Astrocyte of the spinal cord (primary cell): ENCODE measurements at places on chromosomes 7 and 10.

DNA sequence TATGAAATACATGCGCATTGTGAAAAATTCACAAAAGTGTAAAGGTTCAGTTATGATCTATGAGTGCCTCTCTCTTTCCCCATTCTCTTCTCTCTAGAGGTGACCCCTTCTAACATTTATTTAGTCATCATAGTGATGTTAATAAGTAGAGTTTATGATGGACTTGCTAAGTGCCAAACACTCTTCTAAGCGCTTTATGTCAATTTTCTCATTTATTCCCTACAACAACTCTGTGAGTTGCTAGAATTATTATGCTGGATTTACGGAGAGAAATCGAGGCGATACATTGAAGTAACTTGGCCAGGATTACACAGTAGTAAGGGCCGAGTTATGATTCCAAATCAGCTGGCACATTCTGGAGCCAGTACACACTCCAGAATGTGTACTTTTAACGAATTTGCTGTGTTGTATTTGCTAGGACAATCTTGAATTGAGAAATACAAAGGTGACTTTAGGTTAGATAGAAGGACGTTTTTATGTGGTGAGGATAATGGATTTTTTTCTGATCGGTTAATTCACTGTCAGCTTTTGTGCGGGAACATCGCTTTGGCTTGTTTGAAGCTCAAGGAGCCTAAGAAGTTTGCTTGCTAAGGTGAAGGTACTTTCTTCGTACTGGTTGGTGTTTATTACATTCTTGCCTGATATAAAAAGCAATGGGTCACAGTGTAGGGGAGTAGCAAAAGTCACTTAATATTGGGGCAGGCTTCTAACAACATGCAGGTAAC lies 1.4 kb downstream of the ATRNL1 start:
- DNase-seq = no peak

DNA sequence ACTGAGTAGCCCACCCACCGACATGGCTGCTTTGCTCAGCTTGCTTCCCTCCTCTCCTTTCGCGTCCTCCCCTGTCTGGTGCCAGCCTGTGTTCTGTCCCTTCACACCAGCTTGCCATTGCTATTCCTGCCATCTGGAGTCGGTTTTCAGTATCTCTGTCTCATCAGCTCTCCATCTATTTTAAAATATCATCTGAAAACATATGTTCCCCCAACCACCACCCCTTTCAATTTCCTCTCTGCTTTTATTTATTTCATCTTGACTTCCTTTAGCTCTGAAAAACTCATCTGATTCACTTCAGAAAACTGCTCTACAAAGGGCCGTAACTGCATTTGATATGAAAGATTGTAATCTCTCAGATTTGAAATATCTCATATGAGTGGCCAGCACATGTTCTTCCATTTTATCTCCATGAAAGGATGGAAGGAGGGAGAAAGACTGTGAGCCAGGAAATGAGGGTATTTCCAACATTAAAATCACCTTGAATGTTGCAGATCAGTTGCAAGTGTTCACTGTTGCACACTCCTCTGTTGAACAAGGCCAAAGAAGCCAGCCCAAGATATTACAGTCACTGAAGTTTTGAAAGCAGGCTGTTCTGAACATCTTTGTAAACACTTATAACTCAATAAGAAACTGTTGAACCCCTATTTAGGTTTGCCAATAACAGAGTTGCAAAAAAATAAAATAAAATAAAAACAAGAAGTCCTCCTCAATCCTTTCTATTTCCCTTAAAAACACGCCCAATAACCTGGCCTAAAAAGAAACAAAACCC lies 202.4 kb upstream of the NEBL start:
- no peak for DNase-seq

GRCh38 chr10:110995301-110995700 lies 75.9 kb downstream of the SHOC2 start:
- no peak for DNase-seq

DNA sequence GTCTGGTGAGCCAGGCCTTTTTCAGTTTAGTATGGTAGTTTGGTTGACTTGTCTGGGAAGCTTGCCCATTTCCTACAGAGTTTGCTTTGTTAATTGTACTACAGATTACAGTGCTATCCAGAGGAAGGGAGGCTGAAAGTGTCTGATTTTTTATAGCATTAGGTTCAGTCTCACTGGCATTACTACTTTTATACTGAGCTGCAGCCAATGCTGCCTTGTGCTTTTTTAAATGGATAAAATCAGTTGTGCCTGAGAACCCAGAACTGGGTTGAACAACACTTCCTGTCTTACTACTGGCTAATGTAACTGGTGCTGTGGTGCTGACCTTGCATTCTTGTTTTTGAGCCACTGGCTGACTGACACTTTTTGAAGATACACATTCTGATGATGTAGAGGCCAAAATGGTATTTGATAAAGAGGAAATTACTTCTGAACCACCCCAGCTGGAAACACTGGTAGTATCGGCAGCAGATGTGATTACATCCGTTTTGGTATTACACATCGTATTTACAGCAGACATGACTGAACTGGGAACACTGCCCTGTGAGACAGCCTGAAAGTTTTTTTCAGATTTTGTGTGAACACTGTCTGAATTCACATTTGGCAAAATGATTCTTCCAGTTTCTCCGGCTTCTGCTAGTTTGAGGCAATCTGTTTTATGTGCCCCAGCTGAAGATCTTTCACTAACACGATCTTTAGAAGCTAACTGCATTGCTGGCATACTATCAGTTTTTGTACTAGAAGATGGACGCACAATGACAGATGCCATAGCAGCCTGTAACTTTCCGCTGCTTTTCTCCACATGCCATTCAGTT lies 74.1 kb downstream of the NRBF2 start:
- DNase-seq = peak; percentile 87

- peak; percentile 31 for DNase-seq
Measured at GRCh38 chr10:48215486-48216203, 58.9 kb downstream of the FRMPD2 start.

DNA sequence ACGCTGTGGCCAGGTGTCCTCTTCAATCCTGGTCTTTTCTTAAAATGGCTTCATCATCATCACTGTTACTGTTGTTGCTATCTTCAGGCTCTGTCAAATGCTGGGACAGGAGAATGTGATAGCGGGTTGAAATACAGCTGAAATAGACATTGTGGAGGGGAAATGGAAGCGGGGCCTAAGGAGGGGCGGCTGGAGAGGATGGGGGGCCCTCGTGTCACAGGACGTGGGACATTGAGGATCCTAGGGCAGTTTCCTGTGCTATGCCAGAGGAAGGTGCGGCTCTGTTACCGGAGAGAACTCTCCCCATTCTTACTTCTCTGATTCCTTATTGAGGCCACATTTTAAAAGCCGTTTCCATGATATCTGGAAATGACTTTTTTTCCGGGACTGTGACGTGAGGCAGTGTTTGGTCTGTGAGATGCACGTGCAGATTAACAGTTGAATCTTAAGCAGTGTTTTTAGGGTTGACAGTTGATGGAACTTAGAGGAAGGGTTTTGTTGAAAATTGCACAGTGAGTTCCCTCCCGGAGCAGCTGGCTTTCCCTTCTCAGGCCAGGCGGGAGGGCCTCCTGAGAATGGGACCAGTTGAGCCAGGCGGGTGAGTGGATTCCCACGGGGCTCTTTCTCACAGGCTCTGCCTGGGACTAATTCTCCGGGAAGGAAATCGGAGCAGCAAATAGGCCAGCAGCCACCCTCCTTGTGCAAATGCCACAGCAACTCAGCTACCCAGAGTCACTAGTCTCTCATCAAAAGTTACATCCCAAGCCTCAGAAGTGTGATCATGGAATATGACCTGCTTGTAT lies 125.2 kb downstream of the TACC2 start:
- peak; percentile 20 for DNase-seq

DNA sequence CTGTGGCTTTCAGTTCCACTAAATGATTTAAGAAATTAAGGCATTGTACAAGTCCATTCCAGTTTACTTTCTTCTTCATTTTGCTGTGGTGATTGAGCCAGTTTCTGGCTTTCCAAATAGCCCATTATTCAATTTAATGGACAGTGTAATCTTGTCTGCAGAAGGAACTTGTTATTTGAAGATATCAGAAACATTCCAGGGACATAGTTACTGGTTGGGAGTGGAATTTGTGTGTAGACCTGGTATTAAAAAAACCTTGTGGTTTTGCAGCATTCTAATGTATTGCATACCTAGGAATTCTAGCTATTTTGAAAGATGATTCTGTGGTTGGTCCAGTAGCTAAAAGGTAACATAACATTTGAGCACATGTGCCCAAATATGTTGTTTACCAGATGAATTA lies 72.2 kb downstream of the MCU start:
- DNase-seq = peak; percentile 87

DNA sequence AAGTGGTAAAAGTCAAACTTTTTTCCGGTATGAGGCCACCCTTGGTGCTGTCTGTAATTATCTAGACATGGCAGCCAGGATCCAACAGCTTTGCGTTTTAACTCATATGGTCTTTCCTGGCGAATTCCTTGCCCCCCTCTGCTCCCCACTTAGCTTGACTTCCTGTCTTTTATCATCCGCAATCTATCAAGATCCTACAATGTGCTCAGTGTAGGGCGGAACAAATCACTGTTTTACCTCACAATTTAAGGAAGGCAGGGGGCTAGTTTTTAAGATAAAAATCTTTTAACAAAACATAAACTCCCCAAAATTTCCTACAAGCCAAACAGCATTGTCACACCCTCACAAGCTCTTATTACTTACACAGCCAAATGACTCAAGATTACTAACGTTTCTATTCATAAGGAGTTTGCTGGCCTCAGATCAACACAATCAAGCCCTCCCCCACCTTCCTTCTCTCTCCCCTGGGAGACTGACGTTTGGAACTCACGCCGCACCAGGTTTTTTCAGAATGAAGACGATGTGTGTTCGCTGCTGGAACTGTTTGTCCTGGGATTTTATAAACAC lies 1.3 kb upstream of the CDK14 start:
- peak; percentile 90 for DNase-seq

- DNase-seq = peak; percentile 44
Measured at GRCh38 chr7:122143376-122143750, 686 bp downstream of the AASS start.

GRCh38 chr7:70416347-70416985 lies 715.5 kb upstream of the GALNT17 start:
- DNase-seq = no peak

- DNase-seq = no peak
Measured at GRCh38 chr10:10010397-10010796, 1007.3 kb upstream of the CELF2 start.

- no peak for DNase-seq
Measured at GRCh38 chr7:150435047-150435389, 15.4 kb upstream of the GIMAP8 start.

DNA sequence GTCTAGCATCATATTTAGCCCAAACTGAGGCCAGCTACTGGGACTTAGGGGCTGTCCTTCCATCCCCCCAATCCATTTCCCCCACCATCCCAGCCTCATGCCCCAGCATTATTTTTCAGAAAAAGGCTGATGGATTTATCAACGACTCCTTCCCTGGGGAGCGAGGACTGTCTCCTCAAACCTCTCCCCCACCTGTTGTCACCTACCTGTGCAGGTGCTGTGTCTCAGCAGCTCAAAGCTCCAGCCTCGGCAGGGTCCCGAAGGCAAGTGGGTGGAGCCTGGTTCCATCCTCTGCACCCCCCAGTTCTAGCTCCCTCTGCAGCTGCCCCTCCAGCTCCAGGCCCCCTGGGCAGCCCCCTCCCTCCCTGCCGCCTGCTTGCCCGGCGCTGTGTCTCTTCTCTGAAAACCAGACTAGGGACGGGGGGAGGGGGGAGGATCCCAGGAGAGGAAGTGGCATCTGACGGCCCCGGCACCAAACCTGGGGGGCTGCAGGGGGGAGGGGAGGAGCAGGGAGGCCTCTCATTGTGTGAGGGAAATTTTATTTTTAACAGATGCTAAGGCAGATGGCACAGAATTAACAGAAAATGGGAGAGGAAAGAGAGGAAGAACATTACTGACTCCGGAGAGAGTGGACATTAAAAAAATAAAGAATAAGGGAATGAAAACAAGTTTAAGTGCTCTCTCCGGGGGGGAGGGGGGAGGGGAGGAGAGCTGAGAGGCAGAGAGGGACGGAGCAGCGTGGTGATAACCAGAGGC lies 61.7 kb upstream of the PAX2 start:
- DNase-seq = no peak

DNA sequence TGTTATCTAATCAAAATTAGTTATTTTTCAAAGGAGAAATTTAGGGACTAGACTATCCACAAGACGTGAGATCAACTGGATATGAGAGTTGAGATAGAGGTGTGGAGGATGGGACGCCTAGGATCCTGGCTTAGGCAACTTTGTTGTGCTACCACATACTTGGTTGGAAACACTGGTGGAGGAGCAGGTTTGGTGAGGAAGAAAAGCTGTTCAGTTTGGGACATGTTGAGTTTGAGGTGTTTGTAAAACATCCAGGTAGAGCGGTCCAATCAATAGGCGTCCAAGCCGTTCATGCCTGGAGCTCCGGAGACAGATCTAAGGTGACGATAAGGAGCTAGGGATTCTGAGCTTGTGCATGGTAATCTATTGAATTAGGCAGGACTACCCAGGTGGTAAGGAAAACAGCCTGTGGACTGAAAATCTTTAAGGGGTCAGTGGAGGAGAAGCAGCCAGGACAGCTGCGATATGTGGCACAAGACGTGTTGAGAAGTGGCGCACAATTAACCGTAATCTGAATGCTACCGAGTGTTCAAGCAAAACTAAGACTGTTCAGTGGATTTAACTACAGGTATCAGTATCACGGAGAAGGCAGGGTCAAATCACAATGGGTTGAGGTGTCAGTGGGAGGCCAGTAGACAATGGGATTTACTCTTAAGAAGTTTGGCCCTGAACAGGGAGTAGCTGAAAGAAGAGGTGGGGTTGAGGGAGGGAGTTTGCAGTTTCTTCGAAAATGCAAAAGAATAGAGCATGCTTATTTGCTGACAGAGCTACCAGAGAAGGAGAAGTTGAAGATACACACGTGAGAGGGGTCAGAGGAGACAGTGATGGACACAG lies 16.1 kb upstream of the TRPV6 start:
- DNase-seq = no peak

DNA sequence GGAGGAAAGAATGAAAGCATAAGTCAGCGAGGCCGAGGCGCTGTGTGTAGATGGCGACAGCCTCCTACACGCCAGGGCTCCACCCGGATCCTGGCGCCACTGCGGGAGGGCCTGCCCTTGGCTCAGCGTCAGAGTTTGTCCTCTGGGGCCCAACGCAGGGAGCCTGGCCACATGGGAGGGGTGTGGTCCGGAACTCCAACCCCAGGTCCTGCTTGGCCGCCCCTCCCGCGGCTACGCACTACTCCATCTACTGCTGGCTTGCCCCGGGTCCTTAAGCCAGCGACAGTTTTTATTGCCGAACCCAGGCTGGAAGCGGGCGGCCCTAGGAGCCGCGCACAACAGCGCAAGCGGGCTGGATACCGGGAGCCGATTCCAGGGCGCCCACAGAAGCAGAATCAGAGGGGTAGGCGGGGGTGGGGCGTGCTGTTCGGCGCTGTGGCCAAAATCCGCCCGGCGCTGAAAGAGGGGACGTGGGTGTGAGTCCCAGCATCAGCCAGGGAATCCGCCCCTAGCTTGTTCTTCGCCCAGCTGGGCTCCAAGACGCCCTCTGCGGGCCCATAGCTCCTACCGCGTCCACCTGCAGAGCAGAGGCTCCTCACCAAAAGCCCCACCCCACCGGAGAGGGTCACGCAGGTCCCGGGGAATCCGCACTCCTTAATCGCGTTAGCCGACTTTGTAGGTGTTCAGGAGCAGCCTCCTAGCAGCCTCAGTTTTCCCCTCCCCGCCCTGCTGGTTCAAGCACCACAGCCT lies 4.5 kb downstream of the KAZALD1 start:
- peak; percentile 38 for DNase-seq

GRCh38 chr7:104192434-104192833 lies 15.4 kb downstream of the ORC5 start:
- DNase-seq = no peak

GRCh38 chr7:158247758-158248487 lies 339.7 kb downstream of the PTPRN2 start:
- DNase-seq = no peak

- peak; percentile 80 for DNase-seq
Measured at GRCh38 chr7:140506788-140507464, 27.6 kb upstream of the MKRN1 start.
